SW 1271 (cell line): ENCODE measurements at places on chromosomes 2 and 18.

- DNase-seq: no peak
Measured at GRCh38 chr18:7572822-7573221, 5.7 kb downstream of the PTPRM start.

DNA sequence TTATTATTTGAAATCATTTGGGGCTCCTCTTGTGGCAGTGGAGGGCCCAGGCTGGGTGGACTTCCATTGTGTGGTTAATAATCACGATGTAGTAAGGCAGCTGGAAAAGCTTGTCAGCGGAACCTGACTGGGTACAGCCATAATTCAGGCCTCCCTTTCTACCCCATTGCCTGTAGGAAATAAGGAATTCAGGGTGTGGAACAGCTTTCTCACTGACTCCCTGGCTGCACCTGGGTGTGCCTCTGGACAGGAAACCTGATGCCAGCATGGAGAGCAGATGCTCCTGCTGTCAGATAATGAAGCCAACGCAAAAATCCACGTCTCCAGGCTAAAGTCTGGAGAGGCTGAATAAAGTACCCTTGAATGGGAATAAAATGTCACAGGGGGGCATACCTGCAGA is 44.2 kb downstream of the LYPD6B start:
- DNase-seq: no peak

DNA sequence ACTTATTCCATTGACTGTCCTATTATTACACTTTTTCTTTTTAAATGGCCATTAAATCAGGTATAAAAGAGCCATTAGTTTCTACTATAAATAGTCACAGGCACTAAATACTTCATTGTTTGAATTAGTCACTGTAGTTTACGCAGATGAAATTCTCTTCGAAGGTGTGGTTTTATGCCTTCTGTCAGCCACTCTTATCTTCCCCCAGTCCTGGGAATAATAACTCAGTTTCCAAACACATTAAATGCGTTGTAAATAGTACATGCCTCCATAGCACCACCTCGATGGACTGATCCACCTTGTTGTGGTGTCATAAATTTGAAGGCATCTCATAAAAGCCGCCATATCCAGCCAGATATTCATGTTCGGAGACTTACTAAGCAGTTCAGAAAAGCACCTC is 72.1 kb upstream of the PARD3B start:
- DNase-seq: no peak

- no peak for DNase-seq
Measured at GRCh38 chr2:165193178-165193777, 10.6 kb downstream of the SCN3A start.

- DNase-seq: no peak
Measured at GRCh38 chr18:78804206-78805030, 175.2 kb upstream of the SALL3 start.

- DNase-seq: no peak
Measured at GRCh38 chr2:85974390-85974789, 85.6 kb upstream of the ST3GAL5 start.

DNA sequence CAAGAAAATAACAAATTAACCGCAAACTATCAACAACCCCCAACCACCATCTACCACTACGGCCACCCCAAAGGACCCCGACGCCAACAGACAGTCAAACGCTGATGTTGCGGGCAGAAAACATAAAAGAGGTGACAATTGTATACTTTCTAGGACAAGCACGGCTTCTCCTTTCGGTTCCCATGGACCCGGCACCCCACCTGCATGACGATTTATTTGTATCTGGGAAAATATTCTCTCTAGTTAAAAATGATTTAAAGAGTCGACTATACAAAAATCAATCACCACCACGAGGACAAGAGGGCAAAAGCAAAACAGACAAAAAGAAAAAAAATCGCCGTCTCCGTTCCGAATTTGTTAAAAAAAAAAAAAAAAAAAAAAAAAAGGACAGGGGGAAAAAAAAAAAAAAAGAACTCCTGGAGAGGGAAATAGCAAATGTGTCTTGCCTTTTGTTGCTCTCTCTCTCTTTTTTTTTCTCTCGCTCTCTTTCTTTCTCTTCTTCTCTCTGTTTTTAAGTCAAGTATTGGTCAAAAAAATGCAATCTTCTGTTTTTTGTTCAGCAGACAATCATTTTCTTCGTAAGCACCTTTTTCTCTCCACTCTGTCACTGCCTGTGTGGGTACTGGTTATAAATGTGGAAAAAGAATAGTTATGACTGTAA is 3.6 kb downstream of the SIX3 start:
- DNase-seq: no peak

GRCh38 chr2:150585221-150585971 is 97.9 kb upstream of the RND3 start:
- DNase-seq: no peak

DNA sequence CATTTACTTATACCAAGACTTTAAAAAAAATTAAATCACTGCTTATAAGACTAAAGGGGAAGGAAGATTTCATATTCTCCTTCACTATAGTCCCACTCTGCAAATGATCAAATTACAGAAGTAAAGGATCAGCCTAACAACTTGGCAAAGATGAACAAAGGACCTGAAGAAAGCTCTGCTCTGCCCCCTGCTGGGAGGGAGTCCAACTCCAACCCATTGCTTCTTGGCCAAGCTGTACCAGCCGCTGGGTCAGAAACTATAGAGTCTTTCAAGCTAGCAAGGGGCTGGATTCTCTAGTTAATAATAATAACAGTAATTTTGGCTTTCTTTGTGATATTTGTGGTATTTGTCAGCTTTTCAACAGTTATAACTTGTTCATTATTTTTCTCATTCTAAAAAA is 927.0 kb upstream of the CRIM1 start:
- DNase-seq: peak; percentile 33

DNA sequence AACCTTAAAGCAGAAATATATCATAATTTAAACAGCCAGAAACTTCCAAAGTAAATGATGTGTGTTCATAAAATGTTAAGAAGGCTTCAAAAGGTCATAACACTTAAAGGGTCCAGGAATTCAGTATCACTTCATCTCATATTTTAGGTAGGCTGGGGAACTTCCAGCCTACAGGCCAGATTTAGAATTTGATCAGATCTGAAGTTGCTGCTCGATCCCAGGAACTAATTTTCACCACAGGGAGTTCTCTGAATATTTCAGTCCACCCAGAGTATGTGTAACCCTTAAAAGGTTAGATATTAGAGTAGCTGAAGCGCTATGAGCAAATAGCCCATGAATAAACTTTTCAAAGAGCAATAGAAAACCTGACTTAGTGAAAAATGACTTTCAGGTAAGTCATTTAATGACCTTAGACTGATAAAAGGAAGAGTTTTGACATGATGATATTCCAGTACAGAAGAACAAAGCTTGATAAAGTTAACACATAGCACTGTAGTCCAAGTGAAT is 1.7 kb downstream of the WIPF1 start:
- DNase-seq: no peak

GRCh38 chr2:61775956-61776570 is 77.8 kb downstream of the FAM161A start:
- DNase-seq: no peak

DNA sequence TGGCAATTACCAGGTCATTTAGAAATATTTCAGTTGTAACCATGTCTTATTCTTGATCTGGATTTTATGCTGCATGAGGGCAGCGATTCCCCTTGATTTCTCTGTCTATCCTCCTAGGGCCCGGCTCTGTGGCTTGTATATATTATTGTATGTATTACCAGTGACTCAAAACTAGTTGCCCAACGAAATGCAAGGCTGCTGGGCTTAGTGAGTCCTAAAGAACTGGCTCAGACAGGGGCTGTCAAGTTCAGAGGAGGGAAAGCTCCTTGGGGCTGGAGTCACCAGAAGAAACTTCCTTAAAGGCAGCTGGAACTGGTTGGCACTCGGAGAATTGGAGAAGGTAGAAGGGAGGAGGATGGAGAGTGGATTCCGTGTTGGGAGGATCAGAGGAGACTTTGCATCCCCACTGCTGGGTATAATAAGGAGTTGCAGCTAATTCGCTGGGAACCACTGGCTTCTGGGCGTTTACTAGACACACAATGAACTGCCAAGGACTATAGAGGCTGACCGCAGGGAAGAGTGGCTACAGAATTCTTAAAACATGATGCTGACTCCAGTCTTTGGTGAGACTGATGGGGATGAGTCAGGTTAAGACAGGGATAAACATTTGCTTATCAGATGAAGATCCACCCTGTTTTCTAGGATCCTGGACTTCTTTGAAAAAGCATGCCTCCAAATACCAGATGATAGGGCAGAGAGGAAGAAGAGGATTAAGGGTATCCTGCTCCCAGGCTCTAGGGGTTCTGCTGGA is 104.3 kb downstream of the PRKCE start:
- DNase-seq: no peak

DNA sequence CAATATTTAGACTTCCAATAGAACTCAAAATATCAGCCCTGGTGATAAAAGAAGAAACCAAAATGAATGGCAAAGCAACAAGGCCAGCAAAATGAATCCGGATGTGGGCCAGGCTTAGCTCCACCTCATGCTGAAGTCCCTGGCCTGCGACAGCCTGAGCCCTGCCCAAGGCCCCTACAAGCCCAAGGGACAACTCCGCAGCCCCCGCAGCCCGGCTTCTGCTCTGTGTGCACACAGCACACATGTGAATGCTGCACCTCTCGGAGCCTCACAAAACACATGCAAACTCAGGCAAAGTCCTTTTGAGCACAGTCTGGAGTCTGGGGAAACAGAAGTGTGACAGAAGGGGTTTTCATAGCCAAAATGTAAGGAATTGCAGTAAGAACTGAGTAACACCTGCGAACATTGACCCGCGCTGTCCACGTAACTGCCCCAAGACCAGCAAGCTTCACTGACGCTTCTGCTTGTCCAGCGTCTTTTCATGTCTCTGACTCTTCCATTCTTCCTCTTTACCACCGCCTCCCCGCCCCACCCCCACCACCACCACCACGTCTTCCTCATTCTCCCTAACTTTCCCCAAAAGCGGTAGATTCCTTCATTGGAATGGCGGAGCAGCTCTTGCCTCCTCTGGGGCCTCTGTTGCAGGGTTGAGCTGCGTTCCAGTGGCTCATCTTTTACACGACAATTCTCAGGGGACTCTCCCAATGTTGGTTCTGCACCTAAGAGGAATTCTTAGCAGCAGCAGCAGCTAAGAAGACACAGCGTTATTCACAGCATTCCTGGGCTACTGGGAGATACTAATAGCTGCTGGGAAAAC is 136.4 kb upstream of the COPS8 start:
- DNase-seq: no peak

GRCh38 chr18:79006106-79006795 is 26.6 kb downstream of the SALL3 start:
- no peak for DNase-seq

DNA sequence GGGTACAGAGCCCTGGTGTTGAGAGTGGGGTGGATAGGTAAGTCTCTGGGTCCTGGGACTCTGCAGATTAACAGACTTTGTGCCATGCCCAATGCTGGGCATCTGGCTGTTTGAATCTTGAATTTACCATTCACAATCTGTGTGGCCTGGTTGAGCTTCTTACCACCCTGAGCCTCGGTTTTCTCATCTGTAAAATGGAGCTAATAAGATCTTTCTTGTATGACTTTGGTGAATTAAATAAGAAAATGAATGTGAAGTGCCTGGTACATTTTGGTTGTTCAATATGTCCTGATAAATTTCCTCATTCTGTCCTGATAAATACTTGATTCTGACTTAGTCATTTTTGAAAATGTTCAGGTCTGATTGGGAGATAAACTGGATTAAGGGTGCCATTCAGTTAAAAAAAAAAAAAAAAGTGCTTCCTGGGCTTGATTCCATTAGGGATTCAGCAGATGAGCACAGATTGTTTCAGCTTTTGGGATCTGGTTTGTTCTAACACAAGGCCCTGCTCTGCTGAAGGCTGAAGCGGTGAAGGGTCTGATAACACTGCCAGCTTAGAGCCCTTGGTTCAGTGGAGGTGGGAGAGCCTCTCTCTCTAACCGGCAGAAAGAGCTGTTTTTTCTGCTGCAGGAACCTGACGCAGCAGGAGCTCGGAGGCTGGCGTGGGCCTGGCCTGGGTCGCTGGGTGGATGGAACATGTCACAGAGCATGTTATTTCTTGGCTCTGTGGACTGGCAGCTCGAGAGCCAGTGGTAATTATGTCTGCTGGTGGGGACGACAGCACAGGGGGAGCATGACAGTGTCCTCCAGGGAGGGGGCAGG is 84.5 kb upstream of the MCFD2 start:
- no peak for DNase-seq

DNA sequence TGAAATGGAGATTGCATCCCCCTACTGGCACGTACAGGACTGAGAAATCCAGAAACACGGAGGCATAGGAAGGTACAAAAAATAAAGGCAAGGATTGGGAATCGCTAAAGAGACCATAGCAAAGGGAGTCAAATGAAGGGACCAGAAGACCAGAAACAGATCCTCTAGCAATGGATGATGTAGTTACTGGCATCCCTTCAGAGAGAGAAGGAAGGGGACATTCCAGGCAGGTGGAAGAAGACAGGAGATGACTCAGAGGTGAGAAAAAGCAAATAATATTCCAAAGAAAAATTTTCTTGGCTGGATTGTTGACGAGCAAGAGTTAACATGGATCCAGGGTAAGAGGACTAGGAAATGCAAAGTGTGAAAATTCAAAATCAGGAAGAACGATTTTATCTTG is 78.4 kb upstream of the FZD7 start:
- DNase-seq: no peak

DNA sequence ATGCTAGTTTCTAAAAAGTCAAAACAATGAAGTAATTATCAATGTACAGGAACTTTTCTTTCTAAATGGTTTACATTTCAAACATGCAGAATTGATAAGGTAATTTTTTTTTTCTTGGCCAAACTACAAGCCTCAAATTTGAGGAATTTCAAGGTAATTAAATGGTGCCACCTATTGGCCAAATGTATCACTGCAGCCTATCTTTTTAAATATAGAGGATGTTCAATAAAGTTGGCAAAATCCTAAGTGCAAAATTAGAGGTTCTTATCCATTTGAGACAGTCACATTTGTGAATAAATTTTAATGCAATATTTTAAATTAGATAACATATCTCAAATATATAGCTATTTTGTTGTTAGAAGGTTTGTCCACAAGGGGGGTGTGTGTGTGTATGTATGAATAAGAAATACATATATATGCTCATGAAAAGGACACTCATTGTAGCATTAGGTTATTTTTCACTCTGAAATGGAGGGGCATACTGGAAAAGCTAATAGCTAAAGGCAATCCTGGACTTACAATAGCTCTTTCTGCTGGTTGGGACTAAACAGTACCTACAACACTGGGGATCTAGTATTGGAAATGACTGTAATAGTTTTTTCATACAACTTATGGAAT is 26.2 kb downstream of the MMADHC start:
- DNase-seq: peak; percentile 26

DNA sequence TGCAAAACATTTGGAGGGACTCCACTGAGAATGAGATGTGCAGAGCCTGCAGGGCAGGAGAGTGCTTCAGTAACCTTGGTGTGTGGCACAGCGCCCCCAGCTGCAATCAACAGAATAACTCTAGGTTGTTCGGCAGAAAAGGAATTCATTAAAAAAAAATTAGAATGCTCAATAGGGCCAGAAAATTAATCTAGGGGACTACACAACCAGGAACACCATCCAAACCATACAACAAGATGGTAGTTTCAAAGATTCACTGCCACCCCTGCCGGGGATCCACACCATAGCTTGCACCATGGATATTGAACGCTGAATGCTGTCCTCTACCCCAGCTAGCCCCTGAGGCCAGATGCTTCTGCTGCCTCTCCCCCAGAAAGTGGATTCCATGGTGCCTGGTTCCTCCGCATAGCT is 50.1 kb downstream of the THUMPD2 start:
- DNase-seq: peak; percentile 25

- DNase-seq: no peak
Measured at GRCh38 chr2:31296641-31297287, 62.8 kb downstream of the EHD3 start.
